Suppressor macrophage (primary cell): ENCODE measurements at places on chromosomes 5 and 9.

DNA sequence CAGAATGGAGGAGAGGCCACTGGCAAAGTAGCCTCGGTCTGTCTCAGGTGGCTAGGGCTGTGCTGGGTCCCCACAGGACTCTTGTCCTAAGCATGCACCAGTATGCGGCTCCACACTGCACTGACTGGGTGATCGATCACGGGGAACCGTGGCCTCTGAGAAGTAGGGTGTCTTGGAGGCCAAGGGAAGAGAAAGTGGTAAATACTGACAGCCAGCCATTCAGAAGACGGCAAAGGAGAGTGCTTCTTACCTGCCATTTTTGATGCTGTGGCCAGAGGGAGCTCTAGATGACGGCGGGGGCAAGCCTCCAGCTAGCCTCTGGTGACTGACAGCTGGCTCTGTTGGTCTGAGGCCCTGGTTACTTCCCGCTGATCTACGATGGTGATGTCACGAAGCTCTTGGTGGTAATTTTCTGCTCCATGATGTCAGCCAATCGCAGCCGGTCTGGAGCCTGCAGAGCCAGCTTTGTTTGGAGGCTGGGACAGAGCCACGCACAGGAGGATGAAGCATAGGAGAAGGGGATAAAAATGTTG, 40.4 kb upstream of the GADD45G start:
- peak; percentile 43 for DNase-seq

- DNase-seq = no peak
Measured at GRCh38 chr5:98700730-98701129, 72.7 kb upstream of the RGMB start.

GRCh38 chr9:90368241-90368640, 274.4 kb downstream of the DIRAS2 start:
- DNase-seq = no peak

GRCh38 chr9:111992523-111992922, 95.9 kb downstream of the UGCG start:
- DNase-seq = no peak

DNA sequence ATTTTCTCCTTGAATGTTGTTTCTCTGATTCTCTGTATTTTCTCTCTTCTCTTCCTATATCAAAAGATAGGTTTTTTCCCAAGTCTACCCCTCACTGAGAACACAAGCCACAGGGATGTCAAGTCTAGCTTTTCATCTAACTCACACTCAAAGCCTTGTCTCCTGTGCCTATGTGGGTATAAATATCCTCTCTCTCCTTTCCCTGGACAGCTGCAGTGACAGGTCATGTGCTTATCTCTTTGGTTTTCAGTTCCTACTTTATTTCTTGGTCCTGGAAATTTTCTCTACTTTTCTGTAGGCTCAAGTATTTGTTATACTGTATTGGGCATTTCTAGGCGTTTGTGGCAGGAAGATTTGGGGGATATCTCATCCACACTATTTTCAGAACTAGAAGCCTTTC, 182.4 kb upstream of the MVB12B start:
- no peak for DNase-seq

- no peak for DNase-seq
Measured at GRCh38 chr9:108549184-108549583, 306.6 kb downstream of the ACTL7B start.

DNA sequence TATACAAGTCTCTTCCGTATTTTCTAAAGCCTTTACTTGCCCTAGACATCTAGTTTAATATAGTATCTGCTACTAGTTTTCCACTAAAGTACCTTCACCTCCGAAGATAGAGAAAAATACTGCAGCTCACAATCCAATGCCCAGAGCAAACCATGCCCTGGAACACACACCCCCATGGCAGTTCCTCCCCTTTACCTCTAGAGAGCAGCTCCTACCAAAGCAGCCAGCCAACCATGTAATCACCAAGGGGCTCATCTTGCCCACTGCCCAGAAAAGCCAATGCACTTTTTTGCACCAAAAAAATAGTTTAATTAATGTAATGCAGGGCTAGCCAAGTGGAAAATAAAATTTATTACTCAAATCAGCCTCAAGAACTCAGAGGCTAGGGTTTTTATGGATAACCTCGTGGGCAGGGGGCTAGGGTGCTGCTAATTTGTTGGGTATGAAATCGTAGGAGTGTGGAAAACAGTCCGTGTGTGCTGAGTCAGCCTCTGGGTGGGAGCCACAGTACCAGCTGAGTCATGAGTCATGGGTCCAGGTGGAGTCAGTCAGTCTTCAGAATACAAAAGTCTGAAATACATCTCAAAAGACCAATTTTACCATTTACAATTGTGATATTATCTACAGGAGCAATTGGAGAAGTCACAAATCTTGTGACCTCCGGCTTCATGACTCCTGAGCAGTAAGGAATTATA, 120.1 kb upstream of the ACO1 start:
- peak; percentile 19 for DNase-seq

DNA sequence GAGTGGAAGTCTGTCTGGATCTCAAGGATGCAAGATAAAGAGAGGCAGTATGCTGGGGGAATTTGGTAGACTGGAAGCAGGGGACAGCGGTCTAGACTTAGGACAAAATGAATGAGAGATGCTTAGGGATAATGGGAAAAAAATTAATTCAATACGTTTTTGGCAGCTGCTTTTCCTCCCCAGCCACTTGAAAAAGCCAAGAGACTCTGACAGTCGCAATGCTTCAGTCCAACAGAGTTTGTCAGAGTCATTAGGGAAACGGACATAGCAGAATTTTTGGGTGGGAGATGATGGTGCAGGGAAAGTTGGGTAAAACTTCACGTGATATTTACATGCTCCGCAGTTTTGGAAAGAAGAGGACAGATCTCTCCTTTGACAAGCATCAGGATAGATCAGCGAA, 129.7 kb downstream of the GOLPH3 start:
- DNase-seq = no peak

GRCh38 chr5:120655828-120656435, 191.8 kb downstream of the PRR16 start:
- peak; percentile 40 for DNase-seq
